ENCODE measurements at places on chromosomes 5 and 9.

DNA sequence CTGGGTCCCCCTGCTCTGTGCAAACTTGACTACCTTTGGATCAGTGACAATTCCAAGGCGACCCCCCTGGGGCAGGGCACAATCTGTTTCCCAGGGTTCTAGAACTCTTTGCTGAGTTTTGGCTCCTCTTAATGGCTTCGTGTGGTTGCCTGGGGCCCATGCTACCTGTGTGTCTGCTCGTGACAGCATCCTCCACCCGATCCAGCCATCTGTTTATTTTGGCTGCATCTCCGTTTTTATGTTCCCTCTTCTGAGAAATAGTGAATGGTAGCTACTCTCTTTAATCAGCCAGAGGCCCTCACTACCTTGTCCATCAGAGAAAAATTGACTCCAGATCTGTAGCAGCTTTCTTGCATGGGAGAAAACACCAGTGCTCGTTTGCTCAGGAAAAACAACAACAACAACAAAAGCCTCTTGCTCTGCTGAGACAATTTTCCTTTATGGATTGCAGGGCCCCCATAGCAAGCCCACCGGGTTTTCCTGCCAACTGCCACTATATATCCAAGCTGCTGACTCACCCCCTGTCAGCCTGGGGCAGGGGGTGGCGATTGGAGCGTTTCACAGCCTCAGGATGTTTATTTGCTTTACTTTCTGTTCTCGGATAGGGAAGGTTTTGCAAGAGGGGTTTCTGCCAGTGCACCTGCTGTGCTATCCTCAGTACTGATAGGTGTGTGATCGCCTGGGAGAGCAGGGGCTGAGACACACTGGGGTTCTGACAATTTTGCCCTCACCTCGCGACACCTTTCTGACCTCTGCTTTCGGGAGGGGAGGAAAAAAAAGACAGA lies 607.8 kb downstream of the BNC2 start:
- no peak for DNase-seq

DNA sequence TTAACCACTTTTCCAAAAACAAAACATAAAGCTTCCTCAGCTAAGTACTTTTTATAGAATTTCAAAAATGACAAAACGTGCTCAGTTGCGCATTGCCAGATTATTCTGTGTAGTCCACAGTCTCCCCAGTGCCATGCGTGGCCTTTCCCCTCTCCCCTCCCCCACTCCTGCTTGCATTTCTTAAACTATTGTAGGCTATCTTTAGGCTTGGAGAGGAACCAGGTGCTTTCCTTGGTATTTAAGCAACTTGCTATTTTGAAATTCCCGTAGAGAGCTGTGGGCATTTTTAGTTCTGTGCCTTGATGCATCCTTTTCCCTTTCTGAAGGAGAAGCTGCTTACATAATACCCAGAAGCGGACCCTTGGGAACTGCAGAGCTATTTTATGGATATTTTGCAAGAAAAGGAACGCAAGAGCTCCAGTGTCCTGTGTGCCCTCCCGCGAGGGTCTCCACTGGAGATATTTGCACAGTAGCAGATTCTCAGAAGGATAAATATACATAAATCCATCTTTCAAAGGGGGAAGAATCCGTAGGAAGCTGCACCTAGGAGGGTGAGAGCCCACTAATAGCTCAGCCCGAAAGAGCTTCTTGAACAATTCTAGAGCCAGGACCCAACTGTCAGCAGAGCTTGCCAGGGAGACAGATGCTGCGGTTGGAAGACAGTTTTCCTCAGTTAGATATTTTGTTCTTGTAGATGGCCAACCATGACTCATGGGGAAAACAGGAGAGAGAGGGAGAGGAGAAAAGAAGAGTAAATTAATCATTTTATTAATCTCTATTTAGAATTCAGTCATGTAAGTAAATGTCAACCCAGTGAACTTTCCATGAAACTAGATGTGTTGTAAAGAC lies 1298.3 kb upstream of the WWC1 start:
- no peak for DNase-seq

DNA sequence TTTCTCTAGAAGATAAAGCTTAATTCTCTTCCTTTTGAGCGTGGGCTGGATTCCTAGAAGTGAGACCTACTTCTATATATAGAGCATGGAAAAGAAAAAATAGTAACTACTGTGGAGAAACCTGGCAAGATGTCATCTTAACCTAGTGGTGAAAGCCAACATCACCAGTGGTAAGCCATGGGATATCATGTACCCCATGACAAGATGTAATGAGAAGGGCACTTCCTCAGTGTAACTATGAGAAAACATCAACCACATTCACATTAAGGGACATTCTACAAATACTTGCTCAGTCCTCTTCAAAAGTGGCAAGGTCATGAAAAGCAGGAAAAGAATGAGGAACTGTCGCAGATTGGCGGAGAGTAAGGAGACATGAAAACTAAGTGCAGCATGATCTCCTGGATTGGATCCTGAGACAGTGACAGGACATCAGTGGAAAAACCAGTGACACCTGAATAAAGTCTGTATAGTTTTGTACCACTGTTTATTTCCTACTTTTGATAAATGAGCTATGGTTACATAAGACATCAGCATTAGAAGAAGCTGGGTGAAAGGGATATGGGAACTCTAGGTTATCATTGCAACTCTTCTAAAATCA lies 65.4 kb downstream of the PRRC1 start:
- DNase-seq: no peak

- DNase-seq: peak; percentile 52
These were observed 867 bp downstream of the SYK start for GRCh38 chr9:90802386-90802985.

GRCh38 chr5:138096363-138096762 lies 12.5 kb downstream of the WNT8A start:
- no peak for DNase-seq

GRCh38 chr9:81150016-81150625 lies 539.2 kb downstream of the TLE1 start:
- DNase-seq: no peak

Data from CD14-positive monocyte (primary cell).